ENCODE measurements at places on chromosomes 4 and X.

DNA sequence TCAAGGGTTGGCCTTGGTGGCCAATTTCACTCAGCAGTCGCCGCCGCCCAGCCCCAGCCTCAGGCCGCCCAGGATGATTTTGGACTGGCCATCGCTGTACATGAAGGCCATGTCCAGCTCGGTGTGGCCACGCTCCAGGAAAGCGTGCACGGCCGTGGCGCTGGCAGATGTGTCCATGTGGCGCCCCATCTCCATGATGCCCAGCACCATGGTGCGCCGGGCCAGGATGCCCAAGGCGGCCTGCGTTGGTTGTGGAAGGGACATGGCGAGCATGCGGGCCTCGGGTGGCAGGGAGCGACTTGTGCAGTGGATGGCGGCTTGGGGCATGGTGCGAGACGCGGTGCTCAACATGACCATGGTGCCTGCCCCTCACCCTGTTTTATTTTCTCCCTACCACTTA, 55.4 kb downstream of the ZCCHC12 start:
- DNase-seq: no peak

DNA sequence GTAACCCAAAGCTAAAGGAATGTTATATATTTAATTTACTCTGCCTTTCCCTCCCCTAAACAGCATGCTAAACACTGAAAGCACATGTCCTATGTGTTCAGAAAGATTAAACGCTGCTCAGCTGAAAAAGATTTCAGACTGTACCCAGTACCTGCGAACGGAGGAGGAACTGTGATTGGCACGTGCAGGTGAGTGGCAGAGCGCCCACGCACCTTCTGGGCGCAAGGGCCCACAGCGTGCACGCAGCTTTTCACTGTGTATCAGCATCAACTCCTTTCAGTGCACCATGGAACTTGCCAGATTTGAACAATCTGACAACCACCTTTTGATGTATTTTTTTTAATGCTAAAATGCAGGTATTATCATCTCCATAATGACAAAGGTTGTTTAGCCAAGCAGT, 87.7 kb downstream of the RFC1 start:
- DNase-seq: no peak

DNA sequence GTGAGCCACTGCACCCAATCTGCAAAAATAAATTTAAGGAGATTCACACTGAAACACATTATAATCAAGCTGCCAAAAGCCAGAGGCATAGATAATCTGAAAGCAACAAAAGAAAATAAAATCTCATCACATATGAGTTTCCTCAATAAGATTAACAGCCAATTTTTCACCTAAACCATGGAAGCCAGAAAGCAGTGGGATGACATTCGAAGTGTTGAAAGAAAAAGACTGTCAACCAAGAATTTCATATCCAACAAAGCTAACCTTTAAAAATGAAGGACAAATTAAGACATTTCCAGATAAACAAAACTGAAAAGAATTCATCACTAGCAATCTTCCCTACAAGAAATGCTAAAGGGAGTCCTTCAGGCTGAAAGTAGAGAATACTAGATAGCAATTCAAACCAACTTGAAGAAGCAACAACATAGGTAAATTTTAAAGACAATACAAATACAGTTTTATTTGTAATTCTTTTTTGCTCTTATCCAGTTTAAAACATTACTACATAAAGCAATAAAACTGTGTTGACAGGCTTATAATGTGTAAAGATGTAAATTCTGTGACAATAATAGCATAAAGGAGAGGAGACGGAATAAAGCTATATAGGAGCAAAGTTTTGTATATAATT, 23.1 kb upstream of the KLHL8 start:
- DNase-seq: no peak

- DNase-seq: no peak
Observed at GRCh38 chrX:139929876-139930275, 3.0 kb downstream of the ATP11C start.

- DNase-seq: no peak
Observed at GRCh38 chrX:109856974-109857373, 123.9 kb upstream of the ACSL4 start.

- DNase-seq: no peak
Observed at GRCh38 chrX:38732866-38733265, 68.4 kb upstream of the MID1IP1 start.

GRCh38 chr4:169080981-169081380, 70.9 kb upstream of the CBR4 start:
- no peak for DNase-seq

GRCh38 chr4:83171436-83172039, 57.0 kb upstream of the PLAC8 start:
- no peak for DNase-seq

DNA sequence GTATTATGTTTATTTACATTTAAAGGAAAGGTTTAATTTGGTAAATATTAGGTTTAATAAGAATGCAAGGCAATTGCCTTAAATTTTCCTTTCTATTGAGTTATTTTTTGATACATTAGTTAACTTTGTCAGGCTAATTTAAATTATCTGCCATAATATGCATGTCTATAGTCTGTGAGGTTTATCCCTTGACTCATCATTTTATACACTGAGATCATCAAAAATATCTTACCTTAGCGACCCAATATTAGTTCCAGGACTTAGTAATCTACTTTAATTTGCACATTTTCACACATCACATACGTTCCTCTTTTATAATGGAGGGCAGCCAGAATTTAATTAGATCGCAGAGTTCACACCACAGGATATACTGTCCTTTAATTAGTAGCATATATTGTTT, 999.5 kb upstream of the GRID2 start:
- DNase-seq: no peak

DNA sequence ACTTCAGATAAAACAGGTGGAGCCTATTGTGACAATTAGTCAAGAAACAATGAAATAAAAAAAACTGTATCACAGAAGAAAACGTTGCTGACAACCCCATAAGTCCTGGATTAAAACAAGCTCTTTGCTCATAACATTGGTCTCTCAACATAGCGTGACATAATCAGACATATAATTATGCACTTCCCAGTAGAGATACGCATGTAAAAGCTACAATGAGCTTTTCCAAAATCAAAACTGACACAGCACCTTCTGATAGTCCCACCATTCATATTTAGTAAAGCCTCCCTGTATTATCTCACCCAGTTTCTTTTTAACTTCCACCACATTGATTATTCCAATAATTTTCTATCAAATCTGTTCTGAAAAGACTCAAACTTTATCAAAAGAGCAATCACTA, 372.1 kb upstream of the SMIM31 start:
- DNase-seq: no peak

GRCh38 chr4:15436513-15436912, 8.7 kb downstream of the C1QTNF7 start:
- no peak for DNase-seq

DNA sequence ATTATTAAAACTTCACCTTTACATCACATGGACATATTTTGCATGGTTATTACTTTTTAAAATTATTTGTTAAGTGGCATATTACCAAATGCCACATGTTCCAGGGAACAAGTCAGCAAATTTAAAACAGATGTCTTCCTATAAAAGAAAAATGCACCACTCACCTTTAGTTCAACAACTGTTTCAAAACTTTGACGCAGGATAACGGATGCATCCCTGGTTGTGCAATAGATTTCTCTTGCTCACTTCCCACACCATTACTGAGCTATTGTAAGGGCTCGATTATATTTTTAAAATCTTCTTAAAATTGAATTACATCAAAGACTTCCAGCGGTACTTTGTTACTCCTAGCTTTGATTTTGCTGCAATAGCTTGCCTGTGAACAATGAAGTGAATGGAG, 93.0 kb upstream of the ARHGAP24 start:
- DNase-seq: no peak

- DNase-seq: no peak
Observed at GRCh38 chrX:123581586-123581985, 151.3 kb downstream of the THOC2 start.

DNA sequence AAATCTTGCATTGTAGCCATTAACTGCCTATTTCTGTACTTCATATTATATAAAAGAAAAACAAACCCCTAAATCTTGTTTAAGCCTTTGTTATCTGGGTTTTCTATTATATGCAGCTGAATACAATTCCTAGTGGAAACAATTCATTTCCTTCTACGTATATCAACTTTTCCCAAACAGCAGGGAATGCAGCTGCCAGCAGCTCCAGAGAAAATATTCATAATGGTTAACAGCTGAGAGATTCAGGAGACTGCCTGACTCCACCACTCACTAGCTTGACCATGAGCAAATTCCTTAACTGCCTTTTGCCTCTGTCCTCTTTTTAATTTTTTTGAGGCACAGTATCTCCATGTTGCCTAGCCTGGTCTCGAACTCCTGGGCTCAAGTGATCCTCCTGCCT, 146.2 kb downstream of the SPATA18 start:
- DNase-seq: no peak
